ENCODE measurements at places on chromosomes 3 and 15.

DNA sequence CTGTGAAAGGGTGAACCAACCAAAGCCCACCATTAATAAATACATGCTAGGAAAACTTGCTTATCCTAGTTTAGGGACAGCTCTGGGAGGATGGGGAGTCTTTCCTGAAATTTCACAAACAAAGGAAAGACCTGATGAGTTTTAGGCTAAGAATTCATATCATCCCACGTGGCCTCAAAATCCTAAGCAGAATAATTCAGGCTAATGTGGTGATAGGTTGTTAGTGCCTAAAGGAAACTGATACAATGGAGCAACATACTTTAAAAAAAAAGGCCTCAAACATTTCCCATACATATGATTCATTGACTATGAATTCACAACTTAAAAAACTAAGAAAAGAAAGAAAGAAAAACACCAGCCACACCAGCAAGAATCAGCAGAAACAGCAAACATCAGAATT is 126.9 kb upstream of the CNTN4 start:
- no peaks in the 10 kb centered on the region for H3K27me3 ChIP-seq
- H3K4me3 ChIP-seq: no peak overlapping the region
- DNase-seq: no peak
- H3K4me1 ChIP-seq: no peaks in the 10 kb centered on the region

DNA sequence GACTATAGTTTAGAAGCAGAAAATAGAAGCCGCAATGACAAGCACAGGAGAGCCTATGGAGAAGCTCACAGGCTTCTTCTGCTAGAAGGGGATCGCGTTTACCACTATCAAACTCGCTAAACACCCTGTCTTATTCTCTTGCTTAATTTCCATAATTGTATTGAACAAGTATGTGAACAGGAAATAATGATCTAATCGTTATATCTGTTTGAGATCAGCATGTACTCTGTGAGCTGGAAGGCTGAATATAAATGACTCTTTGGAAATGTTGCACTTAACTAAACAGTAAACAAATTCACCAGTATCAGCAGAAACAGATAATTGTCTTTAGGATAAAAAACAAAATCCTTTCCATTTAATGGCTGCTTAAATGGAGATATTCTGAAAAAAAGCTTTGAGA is 15.0 kb downstream of the NEK10 start:
- peak overlapping the region; percentile 58 for H3K4me3 ChIP-seq
- no peak for DNase-seq
- no peaks in the 10 kb centered on the region for H3K4me1 ChIP-seq
- no peaks in the 10 kb centered on the region for H3K36me3 ChIP-seq
- no peak overlapping the region for H3K27ac ChIP-seq
- no peaks in the 10 kb centered on the region for H3K27me3 ChIP-seq

- DNase-seq: no peak
- no peak overlapping the region for H3K27ac ChIP-seq
- H3K4me1 ChIP-seq: no peaks in the 10 kb centered on the region
These were observed 489.2 kb upstream of the ROBO2 start for GRCh38 chr3:76550522-76551201.

- no peak overlapping the region for H3K4me3 ChIP-seq
- peaks cover 4% of the 10 kb centered on the region for H3K27me3 ChIP-seq
- no peaks in the 10 kb centered on the region for H3K36me3 ChIP-seq
- no peaks in the 10 kb centered on the region for H3K4me1 ChIP-seq
- no peak for DNase-seq
- no peak overlapping the region for H3K27ac ChIP-seq
These were observed 131.0 kb upstream of the C15orf61 start for GRCh38 chr15:67389975-67390374.

DNA sequence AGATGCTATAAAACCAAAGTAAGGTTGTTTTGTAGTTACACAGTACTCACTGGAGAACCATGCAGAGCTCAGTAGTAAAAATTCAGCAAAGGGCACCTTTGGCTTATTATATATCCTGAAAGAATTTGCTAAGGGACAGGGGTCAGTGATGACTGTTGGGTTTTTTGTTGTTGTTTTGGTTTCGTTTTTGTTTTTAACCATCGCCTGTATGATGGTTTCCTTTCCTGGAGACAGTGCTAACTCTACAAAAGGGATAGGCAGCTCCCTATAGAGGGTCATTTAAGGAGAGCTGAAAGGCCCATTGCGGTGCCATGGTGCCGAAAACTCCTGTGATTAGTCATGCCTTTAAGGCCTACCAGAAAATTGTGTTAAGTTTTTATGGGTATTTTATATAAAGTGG is 118.2 kb upstream of the GOLIM4 start:
- no peak overlapping the region for H3K27ac ChIP-seq
- peaks cover 6% of the 10 kb centered on the region for H3K4me1 ChIP-seq
- H3K4me3 ChIP-seq: no peak overlapping the region
- no peaks in the 10 kb centered on the region for H3K27me3 ChIP-seq
- no peaks in the 10 kb centered on the region for H3K36me3 ChIP-seq

DNA sequence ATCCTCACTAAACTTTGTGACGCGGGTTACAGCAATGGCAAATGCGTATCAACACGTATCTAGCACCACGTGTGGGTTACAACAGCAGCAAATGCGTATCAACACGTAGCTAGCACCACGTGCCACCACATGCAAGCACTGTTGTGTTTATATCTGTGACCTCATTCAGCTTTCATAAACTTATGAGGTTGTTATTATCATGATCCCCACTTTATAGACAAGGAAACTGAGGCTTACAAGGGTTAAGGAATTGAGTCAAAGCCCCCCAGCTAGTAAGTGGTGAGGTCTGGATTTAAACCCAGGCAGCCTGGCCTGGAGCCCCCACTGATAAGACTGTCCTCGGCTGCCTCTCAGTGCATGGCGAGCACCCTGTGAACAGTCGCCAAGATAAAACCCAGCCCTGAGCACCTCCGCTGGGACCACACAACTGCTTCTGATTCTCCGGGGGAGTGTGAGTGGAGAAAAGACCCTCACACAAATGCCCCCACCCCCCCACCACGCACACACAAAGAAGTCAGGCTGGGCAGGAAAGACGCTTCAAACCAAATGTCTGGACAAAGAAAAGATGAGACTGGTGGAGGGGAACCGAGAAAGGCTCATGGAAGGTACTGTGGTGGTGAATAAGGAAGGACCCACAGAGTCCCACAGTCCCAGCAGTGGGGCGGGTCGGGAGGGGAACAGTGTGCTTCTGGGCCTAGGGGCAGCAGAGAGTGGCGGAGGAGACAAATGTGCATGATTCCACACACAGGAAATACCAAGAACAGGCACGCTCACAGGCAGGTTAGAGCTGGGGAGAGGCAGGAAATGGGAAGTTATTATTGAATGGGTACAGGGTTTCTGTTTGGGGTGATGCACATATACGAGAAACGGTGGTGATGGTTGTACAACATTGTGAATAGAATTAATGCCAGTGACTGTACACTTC is 173.4 kb downstream of the XXYLT1 start:
- H3K4me3 ChIP-seq: peak overlapping the region; percentile 70
- no peak for DNase-seq
- H3K36me3 ChIP-seq: no peaks in the 10 kb centered on the region
- H3K4me1 ChIP-seq: peaks cover 83% of the 10 kb centered on the region
- no peaks in the 10 kb centered on the region for H3K27me3 ChIP-seq

DNA sequence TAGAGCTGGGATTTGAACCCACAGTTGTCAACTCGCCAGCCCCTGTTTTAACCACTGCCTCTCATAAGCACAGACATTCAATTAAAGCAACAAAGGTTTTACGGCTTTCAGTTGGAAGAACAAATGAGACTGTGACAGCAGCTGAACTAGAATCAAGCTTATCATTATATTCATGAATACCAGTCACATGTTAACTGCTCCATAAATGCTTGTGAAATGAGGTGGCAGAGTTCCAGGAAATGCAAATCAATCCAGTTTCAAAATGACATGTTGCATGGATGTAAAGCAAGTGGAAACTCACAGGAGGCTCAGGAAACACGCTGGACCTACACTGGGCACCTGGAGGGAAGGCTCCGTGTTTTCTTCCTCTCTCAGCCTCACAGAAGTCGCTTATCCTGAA is 3.9 kb downstream of the GP5 start:
- H3K36me3 ChIP-seq: peaks cover 8% of the 10 kb centered on the region
- H3K4me1 ChIP-seq: peaks cover 34% of the 10 kb centered on the region
- DNase-seq: no peak
- peak overlapping the region; percentile 30 for H3K4me3 ChIP-seq
